ENCODE measurements at places on chromosomes 11 and 22.

DNA sequence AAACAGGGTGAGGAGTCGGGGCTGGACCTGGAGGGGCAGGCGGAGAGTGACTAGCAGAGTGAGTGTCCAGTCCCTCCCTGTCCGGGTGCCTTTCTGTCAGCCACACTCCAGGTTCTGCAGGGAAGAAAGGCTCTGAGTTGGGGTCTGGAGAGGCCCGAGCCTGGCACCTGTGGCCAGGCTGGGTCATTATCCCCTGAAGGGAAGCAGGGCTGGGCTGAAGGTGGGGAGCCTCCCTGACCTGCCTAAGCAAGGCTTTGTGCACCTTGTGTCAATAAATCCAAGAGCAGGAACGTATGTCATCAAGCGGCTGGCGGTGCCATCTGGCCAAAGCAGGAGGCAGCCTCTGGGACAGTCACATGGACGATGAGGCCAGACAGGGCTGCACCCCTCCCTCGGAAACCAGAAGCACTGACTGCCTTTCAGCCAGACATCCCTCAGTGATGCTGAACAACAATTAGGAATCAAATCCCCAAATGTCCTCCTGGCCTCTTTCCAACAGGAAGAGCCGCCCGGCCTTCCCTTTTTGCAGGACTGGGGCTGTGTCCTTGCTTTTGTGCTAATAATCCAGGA lies 73.9 kb upstream of the FGF3 start:
- DNase-seq, result no peak

DNA sequence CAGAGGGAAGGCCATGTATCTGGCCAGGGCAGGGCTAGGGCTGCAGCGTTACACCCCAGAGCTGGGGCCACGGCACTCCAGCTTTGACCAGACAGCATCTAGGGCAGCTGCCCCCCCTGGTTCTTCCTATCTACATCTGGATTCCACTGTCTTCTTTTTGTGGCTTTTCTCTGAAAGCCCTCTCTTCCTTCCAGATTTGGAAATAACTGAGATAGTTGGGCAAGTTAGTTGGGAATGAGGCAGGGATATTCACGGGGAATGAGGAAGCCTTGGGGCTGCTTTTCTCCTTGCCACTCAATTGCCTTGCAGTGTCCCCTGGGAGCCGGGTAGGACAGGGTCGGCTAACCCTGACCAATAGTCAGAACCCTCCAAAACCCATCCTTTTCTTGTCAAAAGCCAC lies 26.8 kb downstream of the CLMP start:
- DNase-seq, result no peak

DNA sequence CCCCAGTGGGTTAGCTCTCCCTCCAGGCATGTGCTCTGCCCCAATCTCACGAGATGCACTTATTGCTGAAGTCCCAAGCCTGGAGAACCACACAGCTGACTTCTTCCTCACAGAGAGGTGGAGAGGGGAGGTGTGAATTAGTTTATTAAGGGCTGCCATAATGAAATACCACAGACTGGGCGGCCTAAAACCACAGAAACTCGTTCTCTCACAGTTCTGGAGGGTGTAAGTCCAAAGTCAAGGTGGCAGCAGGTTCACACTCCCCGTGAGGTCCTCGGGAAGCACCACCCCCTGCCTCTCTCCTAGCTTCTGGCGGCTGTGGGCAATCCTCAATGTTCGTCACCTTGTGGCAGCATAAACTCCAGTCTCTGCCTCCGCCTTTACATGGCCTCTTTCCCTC lies 39.3 kb downstream of the TECTA start:
- no peak for DNase-seq

GRCh38 chr11:62980133-62980760 lies 4.5 kb downstream of the SLC22A6 start:
- DNase-seq, result no peak

- no peak for DNase-seq
Observed at GRCh38 chr11:6682591-6682935, 577 bp downstream of the MRPL17 start.

- no peak for DNase-seq
Observed at GRCh38 chr11:9736365-9736764, 72.5 kb downstream of the SWAP70 start.

GRCh38 chr11:102293873-102294601 lies 23.2 kb upstream of the BIRC3 start:
- no peak for DNase-seq

DNA sequence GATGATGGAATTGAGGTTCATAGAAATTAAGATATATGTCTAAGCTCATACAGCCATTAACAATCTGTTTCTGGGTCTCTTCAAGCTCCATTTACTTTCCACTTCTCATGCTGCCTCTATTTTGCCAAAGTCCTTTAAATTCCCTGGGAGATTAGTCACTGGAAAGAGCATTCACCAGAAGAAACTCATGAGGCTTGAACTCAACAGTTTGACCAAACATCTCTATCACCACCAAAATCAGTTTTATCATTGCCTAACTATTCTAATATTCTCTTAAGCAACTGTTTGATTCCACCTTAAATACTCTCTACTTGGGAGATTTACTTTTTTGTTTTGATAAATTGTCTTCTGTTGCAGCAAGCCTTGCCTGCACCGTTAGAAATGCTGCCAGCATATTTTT lies 881.3 kb downstream of the KCNA4 start:
- DNase-seq, result no peak

- no peak for DNase-seq
Observed at GRCh38 chr11:70524096-70524922, 126.0 kb downstream of the CTTN start.

DNA sequence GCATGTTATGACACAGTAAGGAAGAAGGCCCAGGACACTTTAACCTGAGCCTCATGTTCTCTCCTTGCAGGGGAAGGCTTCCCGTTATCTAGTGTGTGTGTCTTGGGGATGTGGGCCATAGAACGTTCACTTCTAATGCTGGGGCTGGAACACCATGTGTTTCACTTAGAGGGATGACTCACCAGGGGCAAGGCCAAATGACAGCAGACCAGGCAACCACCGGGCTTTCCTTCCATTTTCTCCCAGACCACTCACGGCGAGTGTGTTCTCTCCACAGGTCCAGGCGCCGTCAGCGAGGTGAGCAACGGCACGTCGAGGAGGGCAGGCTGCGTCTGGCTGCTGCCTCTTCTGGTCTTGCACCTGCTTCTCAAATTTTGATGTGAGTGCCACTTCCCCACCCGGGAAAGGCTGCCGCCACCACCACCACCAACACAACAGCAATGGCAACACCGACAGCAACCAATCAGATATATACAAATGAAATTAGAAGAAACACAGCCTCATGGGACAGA lies 964.4 kb downstream of the NTM start:
- no peak for DNase-seq

DNA sequence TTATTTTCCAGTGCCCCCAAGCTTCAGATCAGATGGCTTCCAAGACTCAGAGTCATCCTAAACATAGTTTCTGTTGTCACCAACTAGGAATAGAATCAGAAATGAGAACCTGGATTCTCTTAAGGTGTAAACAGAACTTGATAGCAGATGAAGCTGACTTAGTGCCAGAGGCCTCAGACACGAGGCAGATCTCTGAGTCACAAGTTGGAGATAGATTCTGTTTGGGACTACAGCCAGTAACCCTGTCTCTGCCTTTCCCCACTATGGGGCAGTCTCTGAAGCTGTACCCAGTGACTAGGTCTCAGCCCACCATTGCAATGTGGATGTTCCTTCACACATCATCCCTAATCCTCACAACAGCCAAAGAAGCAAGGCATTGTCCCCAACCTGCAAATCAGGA lies 25.4 kb downstream of the NEU3 start:
- no peak for DNase-seq

- no peak for DNase-seq
Observed at GRCh38 chr11:59426361-59427067, at the start of gene OR5A2. OR5A2 (minus strand) TSS chr11:59426413; CDS start chr11:59422953, 3,460 bp downstream.

DNA sequence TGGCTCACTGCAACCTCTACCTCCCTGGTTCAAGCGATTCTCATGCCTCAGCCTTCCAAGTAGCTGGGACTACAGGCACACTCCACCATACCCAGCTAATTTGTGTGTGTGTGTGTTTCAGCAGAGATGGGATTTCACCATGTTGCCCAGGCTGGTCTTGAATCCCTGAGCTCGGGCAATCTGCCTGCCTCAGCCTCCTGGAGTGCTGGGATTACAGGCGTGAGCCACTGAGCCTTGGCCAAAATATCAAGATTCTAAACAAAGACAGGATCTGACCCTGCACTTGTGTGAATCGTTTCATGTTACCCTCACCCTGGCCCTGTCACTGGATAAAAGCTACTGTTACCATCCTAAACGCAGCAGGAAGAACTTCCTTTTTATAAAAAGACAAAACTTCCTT lies 15.6 kb upstream of the THY1 start:
- DNase-seq, result no peak

GRCh38 chr22:19488884-19489843 lies 9.4 kb downstream of the CDC45 start:
- no peak for DNase-seq

DNA sequence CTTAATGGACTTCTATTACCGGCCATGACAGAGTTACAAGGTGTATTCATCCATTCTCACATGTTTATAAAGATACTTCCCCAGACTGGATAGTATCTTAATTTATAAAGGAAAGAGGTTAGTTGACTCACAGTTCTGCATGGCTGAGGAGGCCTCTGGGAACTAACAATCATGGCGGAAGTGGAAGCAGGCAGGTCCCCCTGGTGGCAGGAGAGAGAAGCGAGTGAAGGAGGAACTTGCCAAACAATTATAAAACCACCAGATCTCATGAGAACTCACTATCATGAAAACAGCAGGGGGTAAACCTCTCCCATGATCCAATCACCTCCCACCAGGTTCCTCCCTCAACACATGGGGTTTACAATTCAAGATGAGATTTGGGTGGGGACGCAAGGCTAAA lies 170.0 kb upstream of the PDGFD start:
- no peak for DNase-seq

- no peak for DNase-seq
Observed at GRCh38 chr11:11426226-11426952, 73.3 kb upstream of the CSNK2A3 start.

DNA sequence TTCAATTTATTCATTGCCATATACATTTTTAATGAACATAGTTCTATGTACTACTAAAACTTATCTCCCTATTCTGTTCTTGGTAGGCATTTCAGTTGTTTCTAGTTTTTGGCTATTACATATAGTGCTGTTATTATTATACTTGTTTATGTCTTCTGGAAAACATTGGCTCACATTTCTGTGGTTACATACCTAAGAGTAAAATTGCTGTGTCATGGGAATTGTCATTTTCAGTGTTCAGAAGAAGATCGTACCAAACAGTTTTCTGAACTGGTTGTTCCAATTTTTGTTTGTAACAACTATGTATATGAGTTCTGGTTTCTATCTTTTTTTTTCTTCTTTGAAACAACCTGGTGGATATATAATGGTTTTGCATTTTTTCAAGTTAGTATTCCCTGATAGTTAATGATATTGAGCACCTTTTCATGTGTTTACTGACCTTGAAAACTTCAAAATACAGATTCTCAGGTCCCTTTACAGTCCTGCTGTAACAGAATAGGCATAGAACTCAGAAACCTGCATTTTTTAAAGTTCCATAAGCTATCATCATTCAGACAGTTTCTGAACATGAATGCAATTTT lies 230.7 kb downstream of the JRKL start:
- DNase-seq, result no peak

DNA sequence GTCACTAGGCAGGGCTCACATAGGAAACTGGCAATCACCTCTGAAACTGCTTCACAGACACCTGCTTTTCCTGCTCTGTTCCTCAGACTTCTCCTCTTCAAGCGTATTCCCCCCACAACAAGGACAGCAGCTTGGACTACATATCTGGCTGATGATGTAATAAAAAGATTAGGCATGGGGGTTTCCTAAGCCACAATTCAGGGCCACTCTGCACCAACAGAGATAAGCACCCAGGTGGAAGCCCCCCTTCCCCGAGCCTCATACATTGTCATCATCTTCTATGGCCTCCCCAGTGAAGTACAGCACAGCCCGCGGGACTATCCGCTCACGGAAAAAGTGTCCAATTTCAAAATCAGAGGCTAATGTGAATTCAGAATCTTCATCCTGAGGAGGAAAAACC lies 25.0 kb upstream of the PHLDA2 start:
- no peak for DNase-seq

GRCh38 chr22:22847241-22847640 lies 40.4 kb upstream of the IGLL5 start:
- no peak for DNase-seq

GRCh38 chr11:124776865-124777645 lies 15.0 kb upstream of the ESAM start:
- no peak for DNase-seq

GRCh38 chr11:21783954-21784353 lies 408.9 kb upstream of the ANO5 start:
- no peak for DNase-seq

DNA sequence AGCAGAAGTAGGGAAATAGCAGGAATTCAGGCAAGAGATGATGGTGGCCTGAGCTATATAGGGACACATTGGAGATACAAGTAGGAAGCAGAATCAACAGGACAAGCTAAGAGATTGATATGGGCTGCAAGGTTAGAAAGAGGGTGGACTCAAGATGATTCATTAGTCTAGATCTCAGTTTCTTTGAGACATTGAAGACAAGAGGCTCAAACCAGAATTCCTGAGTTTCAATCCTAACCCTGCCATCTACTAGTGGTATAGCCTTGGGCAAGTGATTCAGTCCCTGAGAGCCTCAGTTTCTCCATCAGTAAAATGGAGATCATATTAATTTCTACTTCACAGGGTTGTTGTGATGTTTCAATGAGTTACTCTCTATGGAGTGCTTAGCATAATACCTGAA lies 53.1 kb upstream of the NAV2 start:
- no peak for DNase-seq

- no peak for DNase-seq
Observed at GRCh38 chr22:40624770-40625169, 11.7 kb downstream of the MRTFA start.

DNA sequence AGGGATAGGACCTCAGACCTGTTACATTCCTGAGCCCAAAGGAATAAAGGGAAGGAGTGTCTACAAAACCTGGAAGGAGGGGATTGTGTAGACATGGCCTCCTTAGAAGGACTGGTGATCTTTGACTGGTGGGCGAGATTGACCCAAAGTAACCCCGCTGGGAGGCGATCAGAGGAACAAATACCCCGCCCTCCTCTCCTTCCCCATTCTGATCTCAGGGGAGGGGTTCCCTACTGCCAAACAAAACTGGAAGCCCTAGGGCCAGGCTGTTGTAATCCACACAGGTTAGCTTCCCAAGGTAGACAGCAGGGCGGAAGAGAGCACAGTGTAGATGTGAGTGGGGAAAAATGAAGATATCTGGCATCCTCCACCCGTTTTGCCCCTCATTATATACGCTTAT lies 24.7 kb downstream of the NCF4 start:
- DNase-seq, result no peak

GRCh38 chr22:36727927-36728488 lies 24.5 kb upstream of the CACNG2 start:
- no peak for DNase-seq

DNA sequence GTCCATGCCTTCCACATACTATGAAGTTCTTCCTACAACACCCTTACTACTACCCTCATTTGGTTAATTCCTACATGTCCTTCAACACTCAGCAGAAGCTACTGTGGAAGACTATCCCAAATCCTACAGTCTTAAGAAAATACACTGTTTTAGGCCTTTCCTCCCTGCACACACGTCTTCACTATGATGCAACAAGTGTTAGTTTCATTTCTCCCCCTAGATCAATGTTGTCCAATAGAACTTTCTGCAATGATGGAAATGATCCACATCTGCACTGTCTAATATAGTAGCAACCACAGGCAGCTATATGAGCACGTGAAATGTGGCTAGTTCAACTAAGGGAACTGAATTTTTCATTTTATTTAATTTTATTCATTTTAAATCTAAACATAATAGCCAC lies 46.7 kb upstream of the CCDC34 start:
- DNase-seq, result no peak

All from activated CD8-positive, alpha-beta memory T cell treated with anti-CD3 and anti-CD28 coated beads for 24 hours (primary cell).